Fibroblast of the aortic adventitia (primary cell): ENCODE measurements at places on chromosomes 5 and 9. TPM values are rescaled to one million over a fixed set of nuclear protein-coding genes. Genes with fewer than 3 reads are reported as not detected.
A peak's percentile ranks its signal among the peaks of the same experiment; 100 is the strongest.

- DNase-seq: no peak
Measured at GRCh38 chr9:127509955-127510299, 58.6 kb downstream of the LRSAM1 start.

FOXD4L3 gene
- total RNA-seq: 0.09 TPM in 1 of 2 replicates, not detected in the other

DNA sequence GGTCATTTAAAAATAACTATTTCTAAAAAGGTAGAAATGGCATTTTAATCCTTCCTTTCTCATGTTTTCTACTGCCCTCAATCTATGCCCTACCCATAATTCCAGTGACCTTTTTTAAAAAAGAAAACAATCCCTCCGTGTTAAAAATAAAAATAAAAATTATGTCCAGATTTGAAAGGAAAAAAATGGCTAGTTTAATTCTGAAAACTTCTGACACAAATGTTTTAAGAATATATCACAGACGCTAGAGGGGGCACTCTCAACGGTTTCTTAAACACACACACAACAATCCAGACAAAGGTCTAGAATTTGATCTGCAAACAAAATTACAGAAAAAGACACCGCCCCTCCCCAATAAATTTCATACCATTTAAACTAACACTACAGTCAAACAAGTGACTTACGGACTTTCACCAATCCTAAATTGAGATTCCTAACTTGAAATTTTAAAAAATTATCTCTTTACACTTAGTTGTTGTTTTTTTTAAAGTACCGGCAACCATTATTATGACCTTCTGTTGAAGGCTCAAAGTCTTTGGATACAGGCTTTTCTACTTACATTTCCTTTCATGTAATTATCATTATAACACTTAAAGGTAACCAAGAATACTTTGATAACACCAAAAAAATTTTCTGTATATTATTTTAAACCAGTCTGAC lies 38.2 kb downstream of the CLINT1 start:
- peak; percentile 76 for DNase-seq

- DNase-seq: no peak
Measured at GRCh38 chr5:77768978-77769377, 7.2 kb downstream of the TBCA start.
